A549 treated with GW870086 at 1 μM for 4 hours (cell line): ENCODE measurements at places on chromosomes 6 and 20. TPM values are rescaled to one million over a fixed set of nuclear protein-coding genes. Genes with fewer than 3 reads are reported as not detected.

DLL1 gene
- 0.21 to 0.45 TPM (median 0.28 TPM) in 5 replicates for total RNA-seq

PPP1R16B gene
- 0.07 to 0.34 TPM (median 0.14 TPM) in 5 replicates for total RNA-seq

RGS17 gene
- total RNA-seq = 5.0 to 9.0 TPM (median 8.1 TPM) in 5 replicates

VIP gene
- not detected in 5 replicates for total RNA-seq

PRL gene
- total RNA-seq = not detected in 5 replicates

SCRT2 gene
- not detected in 5 replicates for total RNA-seq

PBOV1 gene
- not detected in 5 replicates for total RNA-seq

IL17A gene
- not detected in 5 replicates for total RNA-seq

CCM2L gene
- total RNA-seq = 0.24 to 0.56 TPM (median 0.45 TPM) in 5 replicates

IRF4 gene
- total RNA-seq = 0.19 to 0.65 TPM (median 0.21 TPM) in 5 replicates

ENPP1 gene
- total RNA-seq = 0.87 to 1.6 TPM (median 1.3 TPM) in 5 replicates

HMGCLL1 gene
- 0.10 to 0.23 TPM (median 0.14 TPM) in 5 replicates for total RNA-seq

MRAP2 gene
- 1.4 to 2.0 TPM (median 1.9 TPM) in 5 replicates for total RNA-seq

FGD2 gene
- not detected in 5 replicates for total RNA-seq

CLVS2 gene
- total RNA-seq = 0.07 to 0.32 TPM (median 0.15 TPM) in 5 replicates

PROKR2 gene
- total RNA-seq = not detected in 5 replicates

LY86 gene
- total RNA-seq = not detected in 5 replicates

ATG5 gene
- total RNA-seq = 21.1 to 26.5 TPM (median 23.6 TPM) in 5 replicates

PRSS16 gene
- total RNA-seq = 2.5 to 3.5 TPM (median 3.0 TPM) in 5 replicates

ARMC12 gene
- 0.25 to 0.63 TPM (median 0.35 TPM) in 5 replicates for total RNA-seq

FNDC1 gene
- 0.05 to 0.14 TPM (median 0.06 TPM) in 5 replicates for total RNA-seq

RWDD2A gene
- 1.3 to 2.0 TPM (median 1.8 TPM) in 5 replicates for total RNA-seq

RAMACL gene
- 0.09 to 0.43 TPM (median 0.13 TPM) in 4 of 5 replicates, not detected in the other for total RNA-seq

RHAG gene
- 0.06 to 0.15 TPM (median 0.09 TPM) in 3 of 5 replicates, not detected in the others for total RNA-seq

CALHM5 gene
- 0.02 to 0.10 TPM (median 0.05 TPM) in 5 replicates for total RNA-seq

DDO gene
- total RNA-seq = 0.08 to 0.15 TPM (median 0.10 TPM) in 4 of 5 replicates, not detected in the other

CDSN gene
- not detected in 5 replicates for total RNA-seq

CD24 gene
- 209 to 347 TPM (median 299 TPM) in 5 replicates for total RNA-seq

FANCE gene
- total RNA-seq = 2.6 to 3.8 TPM (median 3.2 TPM) in 5 replicates

ADTRP gene
- total RNA-seq = 0.38 to 0.71 TPM (median 0.58 TPM) in 4 of 5 replicates, not detected in the other

PLCB1 gene
- 0.30 to 0.89 TPM (median 0.58 TPM) in 5 replicates for total RNA-seq

FOXS1 gene
- total RNA-seq = 0.35 to 1.1 TPM (median 0.64 TPM) in 5 replicates

TFAP2B gene
- total RNA-seq = not detected in 5 replicates

BMP7 gene
- total RNA-seq = 0.33 to 0.55 TPM (median 0.38 TPM) in 5 replicates

HLA-DMB gene
- total RNA-seq = 1.1 to 2.3 TPM (median 1.4 TPM) in 5 replicates

KIF13A gene
- total RNA-seq = 17.6 to 21.4 TPM (median 19.3 TPM) in 5 replicates

FLRT3 gene
- 1.1 to 1.6 TPM (median 1.3 TPM) in 5 replicates for total RNA-seq

CLIC5 gene
- total RNA-seq = 0.10 TPM in 1 of 5 replicates, not detected in the others

ENPP5 gene
- not detected in 5 replicates for total RNA-seq
